Sigmoid colon (tissue), 7 donors: ENCODE measurements at places on chromosomes 3 and 15.
A peak's percentile ranks its signal among the peaks of the same experiment; 100 is the strongest.

DNA sequence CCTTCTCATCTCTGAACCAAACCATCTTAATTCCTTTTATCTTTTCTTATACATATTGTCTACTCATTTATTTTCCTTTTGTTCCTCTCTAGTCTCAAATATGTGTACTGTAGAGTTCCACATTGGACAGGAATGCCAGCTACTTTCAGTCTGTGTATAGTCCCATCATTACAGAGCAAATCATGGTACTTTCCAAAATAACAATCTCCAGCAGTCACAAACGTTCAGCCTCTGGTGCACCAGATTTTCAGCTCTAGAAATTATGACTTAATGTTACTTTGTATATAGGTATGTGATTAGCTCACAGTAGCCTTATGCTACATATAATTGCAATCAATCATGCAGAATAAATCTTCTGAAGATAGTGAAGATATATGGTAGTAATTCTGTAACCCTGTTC is 32.5 kb upstream of the TM4SF4 start:
- no peak for DNase-seq

DNA sequence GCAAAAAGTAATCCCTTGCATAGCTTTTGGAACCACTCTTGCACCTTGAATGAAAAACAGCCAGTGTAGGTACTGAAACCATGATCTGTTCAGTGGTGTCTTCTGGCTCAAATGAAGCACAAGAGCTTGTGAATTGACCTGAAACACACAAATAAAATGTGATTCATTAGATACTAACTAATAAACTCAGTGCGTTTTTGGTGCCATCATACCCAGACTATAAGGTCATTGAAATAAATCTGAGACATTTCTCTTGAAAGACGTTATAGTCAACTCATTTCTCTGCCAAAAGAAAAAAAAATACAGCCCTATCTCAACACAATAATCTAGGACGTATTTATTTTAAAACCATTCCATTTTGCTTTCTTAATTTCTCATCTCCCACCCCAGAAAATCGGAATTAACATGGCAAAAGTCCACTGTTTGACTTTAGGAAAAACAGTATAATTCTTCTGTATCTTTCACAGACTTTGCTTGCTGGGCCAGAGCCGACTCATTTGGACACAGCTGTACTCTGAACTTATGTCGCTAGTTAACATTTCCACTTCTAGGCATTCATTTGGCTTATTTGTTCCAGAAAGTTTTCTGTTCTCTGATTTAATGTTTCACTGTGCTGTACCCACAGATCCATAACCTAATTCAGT is 284.9 kb upstream of the TBL1XR1 start:
- DNase-seq = no peak

DNA sequence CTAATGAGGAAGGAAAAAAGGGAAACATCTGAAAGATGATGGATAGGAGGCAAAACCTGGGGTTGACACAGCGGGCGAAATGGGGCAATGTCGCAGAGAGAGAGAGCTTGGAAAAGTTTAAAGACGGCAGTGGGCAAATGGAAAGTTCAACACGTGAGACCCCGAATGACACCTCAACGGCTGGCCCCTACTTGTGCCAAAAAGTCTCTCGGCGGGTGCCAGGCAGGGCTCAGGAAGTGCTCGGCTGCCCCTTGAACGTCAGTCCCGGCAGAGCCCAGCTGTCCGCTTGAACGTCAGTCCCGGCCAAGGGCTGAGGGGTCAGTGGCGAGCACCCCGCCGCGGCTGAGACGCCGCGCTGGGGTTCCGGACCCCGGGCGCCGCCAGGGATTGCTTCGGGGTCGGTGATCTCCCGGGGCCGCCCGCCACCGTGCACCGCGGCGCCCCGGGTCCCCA is 658 bp downstream of the EOGT start:
- peak; percentile 80 for DNase-seq

GRCh38 chr3:5390221-5390620 is 202.7 kb downstream of the EDEM1 start:
- no peak for DNase-seq

DNA sequence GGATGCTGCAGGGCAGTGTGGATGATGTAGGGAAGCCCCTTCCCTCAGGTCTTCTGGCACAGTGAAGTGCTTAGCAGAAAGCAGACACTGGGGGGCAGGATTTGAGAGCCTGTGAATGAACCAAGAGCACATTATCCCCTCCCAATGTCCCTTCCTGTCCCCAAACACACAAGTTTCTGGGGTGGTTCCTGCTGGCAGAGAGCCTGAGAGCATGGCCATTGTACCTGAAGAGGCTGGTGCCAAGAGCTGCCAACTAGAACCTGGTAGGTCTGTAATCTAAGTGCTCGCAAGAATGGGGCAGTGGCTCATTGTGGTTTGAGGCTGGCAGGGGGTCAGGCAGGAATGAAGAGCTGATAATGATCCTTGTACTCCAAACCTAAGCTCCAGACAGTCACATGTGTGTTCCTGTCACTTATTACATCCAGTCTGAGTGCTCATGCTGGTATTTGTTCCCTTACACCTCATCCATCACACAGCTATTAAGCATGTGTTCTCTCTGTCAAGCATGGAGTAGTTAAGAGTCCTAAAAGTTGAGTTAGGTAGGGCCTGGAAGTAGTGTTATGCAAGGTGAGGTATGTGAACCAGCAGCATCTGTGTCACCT is 6.7 kb upstream of the CCR1 start:
- DNase-seq = no peak
